ENCODE measurements at places on chromosomes 2 and 18.

GRCh38 chr2:209986415-209986814 lies 16.0 kb upstream of the RPE start:
- DNase-seq = peak; percentile 81

DNA sequence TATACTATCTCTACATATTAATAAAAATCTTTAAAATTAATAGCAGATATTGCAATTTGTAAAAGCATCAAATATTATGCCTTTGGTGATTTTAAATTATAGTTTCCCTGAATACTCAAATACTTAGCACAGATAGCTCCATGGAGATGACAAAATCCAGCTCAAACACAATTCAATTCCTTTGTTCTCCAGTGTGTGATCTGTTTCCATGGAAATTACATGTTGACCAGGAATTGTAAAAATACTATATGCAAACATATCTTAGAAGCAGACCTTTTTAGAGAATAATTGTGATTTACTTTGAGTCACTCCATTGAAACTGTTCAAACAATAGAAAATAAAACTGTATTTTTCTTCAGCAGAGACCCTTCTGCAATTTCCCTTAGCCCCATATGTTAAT lies 68.3 kb downstream of the FAM161A start:
- peak; percentile 17 for DNase-seq

- no peak for DNase-seq
Measured at GRCh38 chr2:120810639-120811038, 75.0 kb downstream of the GLI2 start.

DNA sequence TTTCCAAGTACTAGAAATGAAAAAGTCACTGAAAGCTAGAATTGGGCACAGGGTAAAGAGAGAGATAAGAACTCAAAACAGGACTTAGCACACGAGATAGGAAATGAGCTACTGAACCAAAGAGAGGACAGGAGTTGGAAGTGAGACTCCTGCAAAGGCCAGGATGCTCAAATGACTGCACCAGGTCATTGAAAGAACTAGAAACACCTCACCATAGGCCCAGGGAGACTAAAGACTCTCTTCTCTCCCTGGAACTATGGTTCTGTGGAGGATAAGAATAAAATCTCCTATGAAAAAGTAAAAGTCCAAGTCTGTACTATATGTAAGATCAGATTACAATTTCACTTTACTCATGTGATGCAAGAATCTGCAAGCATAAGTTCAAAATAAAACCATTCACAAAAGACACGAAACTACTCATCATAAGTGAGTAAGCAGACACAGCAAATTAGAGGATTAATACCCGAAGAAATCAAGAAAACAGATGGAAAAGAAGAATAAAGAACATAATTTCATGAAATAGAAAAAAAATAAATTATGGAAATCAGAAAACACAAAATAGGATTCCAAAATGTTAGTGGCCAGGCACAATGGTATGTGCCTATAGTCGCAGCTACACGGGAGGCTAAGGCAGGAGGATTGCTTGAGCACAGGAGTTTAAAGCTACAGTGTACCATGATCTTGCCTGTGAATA lies 6.5 kb downstream of the NBAS start:
- DNase-seq = no peak

DNA sequence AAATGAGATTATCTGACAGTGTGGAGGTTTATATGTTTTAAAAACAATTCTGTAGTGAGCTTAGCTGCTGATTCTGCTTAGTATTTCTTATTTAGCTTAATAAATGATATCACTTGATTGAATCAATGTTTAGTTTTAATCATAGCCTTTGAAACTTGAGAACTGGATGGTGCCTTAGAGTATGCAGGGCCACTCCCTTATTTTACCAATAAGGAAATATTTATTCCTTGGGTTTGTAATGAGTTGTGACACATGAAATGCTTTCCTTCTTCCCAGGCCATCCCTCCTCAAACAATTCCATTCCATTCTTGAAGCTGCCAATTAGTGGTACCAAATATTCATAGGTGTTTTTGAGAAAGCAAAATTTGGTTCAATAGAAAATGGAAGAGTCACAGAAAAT lies 183.8 kb upstream of the DCC start:
- DNase-seq = no peak

DNA sequence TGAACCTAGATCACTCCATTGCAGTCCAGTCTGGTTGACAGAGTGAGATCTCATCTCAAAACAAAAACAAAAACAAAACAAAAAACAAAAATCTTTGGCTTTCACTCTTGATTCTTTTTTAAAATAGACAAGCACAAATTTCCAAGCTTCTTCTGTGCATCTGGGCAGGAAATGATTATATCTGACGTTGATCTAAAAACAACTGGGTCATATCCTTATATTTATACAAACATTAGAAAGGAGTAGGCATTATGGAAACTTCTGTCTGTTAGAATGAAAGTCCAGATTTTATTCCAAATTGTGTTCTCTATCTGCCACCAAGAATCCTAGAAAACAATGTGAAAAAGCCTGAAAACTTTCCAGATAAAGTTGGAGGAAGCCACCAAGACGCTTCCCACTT lies 26.2 kb upstream of the PMAIP1 start:
- DNase-seq = no peak

GRCh38 chr2:134491771-134492441 lies 226.9 kb downstream of the TMEM163 start:
- no peak for DNase-seq

DNA sequence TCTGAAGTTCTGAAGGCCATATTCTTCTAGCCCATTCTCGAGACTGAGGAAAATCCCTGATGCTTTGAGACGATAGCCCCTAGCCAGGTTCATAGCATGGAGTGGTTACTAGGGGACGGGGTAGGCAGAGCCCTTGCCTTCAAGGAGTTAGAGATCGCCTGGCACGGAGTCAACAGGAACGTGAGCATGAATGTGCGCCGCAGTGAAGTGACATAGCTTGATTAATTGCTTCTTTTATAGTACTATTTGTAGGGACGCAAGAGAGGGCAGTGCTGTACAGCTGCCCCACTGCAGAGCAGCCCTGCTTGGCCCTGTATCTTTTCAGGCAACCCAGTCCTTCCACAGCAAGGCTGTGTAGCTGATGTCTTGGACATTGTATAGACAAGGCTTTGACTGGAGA lies 26.2 kb downstream of the HRH4 start:
- DNase-seq = no peak

DNA sequence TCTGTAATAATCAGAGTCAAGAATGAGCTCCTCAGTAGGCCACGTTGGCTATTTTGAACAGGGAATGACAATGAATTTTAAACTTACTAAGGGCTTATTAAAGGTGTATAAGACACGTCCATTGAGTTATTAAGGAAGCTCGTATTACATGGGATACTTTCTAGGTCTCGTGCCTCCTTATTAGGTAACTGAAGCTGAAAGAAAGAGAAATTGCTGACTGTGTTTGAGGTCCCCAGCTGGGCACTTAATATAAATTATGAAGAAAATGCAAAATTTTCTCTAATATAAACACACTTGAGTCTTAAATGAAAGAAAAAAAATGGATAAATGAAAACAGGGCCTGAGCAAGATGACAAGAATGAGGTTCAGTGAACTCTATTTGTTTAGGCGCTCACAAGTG lies 21.8 kb downstream of the CLUL1 start:
- no peak for DNase-seq

GRCh38 chr2:226639550-226639949 lies 160.1 kb downstream of the IRS1 start:
- DNase-seq = no peak

DNA sequence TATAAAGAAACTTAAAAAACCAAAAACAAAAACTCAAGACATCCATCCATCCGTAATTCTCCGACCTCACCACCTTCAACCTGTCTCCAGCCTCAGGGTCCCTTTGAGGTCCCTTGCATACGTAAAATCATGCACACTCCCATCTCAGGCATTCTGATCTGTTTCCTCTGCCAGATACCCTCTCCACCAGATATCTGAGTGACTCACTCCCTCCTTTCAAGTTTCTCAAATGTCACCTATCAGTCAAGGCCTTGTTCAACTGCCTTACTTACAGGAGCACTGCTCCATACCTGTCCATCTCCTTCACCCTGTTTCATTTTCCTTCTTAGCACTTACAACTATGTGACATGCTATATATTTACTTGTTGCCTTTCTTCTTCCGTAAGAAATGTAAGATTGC lies 369.3 kb downstream of the NBAS start:
- no peak for DNase-seq

DNA sequence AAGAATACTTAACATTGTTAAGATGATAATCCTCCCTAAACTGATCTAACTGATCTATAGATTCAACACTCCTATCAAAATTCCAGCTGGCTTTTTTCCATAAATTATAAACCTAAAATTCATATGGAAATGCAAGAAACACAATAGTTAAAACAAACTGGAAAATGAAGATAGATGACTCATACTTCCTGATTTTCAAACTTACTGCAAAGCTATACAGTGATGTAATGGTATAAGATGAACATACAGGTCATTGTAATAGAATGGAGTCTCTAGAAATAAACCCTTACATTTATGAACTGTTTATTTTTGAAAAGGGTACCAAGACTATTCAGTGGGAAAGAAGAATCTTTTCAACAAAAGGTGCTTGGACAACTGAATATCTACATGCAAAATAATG lies 32.3 kb downstream of the UBXN4 start:
- DNase-seq = peak; percentile 62

DNA sequence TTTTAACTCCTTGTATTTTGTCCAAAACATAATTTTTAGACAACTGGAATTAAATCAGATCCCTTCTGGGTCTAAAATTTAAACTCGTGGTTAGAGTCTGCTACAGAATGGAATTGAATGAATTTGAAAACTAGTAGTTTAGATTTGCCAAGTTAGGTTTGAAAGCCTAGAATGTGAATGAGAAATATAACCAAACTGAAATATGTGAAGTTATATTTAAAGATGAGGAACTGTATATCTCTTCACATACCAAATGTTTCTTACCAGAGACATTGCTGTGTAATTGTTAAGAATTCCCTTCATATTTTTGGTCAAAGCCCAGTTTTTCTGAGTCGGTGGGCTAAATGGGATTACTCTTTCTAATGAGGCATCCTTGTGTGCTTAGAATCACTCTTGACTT lies 74.2 kb downstream of the LPIN1 start:
- DNase-seq = no peak

- no peak for DNase-seq
Measured at GRCh38 chr2:232892843-232893242, 22.8 kb downstream of the SNORC start.

GRCh38 chr2:43519643-43520221 lies 76.1 kb downstream of the THADA start:
- peak; percentile 72 for DNase-seq

DNA sequence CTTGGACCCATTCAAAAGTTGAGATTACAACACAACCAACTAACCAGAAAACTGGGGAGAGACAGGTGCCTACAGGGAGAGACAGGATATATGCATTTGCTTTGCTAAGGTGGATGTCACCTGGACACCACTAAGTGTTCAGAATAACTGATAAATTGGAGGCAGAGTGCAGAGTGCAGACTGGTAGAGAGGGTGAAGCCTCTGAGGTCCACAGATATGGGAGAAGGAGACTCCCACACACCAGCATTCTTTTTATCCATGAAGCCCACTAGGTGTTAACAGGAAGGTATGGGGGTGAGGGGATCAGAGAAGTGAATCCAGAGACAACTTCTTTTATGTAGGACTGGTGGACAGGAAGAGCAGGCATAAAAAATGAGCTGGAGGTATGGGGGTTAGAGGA lies 1310.0 kb upstream of the ZEB2 start:
- DNase-seq = no peak

DNA sequence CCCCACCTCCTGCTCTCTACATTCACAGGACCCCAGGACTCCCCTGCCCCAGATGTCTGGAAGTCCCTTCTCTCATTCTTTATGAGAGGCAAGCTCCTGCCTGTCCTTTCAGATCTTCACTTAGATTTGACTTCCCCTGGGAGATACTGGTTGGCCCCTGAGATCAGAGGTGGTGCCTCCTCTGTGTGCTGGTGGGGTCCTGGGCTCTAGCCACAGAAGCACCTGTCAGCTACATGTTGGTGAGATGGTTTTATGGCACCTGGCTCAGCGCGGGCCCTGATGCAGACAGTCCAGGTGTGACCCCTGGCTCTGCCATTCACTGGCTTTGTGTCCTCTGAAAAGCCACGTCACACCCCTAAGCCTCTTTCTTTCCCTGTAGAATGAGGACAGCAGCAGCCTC lies 369.6 kb upstream of the ID2 start:
- DNase-seq = no peak

DNA sequence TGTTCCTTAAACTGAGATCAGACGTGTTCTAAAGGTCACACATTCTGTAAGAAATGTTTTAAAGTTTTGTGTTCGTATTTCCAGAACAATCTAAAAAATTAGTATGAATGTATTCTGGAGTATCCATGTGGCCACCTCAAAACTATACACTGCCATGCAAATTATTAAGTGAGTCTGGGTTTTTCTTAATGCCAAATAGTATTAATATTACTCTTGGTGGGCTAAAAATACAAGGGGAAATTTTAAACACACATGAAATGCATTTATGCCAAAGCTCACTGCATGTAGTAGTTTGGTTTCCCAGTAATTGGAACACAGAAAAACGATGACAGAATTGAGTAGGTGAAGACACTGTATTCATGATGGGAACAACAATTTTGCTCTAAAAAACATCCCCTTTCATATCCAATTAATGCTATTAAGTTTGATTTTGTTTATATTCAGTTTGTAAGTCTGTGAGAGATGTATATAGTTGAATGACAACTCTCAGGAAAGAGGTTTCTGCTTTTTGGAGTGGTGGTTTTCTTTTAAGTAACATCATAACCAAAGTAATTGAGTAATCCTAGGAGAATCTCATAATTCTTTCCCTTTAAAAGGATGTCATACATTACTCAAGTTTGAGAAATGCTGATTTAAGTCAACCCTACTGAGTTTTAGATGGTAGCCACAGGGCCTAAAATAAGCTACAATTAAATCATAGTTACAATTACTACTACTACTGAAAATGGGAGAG lies 75.7 kb upstream of the CDCA7 start:
- DNase-seq = peak; percentile 56

DNA sequence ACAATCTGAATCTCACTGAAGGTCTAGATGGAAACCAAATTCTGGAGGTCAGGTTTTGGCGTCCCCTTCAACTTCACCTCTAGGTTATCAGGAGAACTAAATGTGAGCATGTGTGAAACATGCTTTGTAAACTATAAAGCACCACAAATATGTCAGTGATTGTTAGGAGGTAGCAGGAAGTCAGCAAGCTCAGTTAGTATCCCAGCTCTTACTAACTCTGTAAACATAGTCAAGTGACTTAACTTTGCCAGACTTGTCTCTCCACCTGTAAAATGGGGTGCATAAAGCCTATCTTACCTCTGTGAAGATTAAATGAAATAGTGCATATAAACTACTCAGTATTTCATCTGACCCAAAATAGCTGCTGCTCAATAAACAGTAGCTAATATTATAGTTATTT lies 121.5 kb downstream of the INSIG2 start:
- no peak for DNase-seq

- DNase-seq = no peak
Measured at GRCh38 chr18:58315739-58316215, 271.8 kb downstream of the NEDD4L start.

- DNase-seq = peak; percentile 75
Measured at GRCh38 chr2:217943446-217944321, 59.1 kb downstream of the TNS1 start.

GRCh38 chr2:232779465-232779864 lies 3.1 kb upstream of the KCNJ13 start:
- no peak for DNase-seq

Data from suppressor macrophage treated with lipopolysaccharide for 1 hour (primary cell).